ENCODE measurements at places on chromosomes 7 and 10. TPM values are rescaled to one million over a fixed set of nuclear protein-coding genes. Genes with fewer than 3 reads are reported as not detected.

The CPED1 gene
- 0.96 TPM for total RNA-seq

The PIK3AP1 gene
- 1.1 TPM for total RNA-seq

The FRAT2 gene
- total RNA-seq = 24.6 TPM

The SCRN1 gene
- 58.3 TPM for total RNA-seq

The IFIT1 gene
- not detected for total RNA-seq

The NOM1 gene
- total RNA-seq = 13.5 TPM

The VWA2 gene
- total RNA-seq = 6.8 TPM

The PNLIPRP1 gene
- not detected for total RNA-seq
